Ovary (tissue), 10 donors: ENCODE measurements at places on chromosomes 12 and 14. TPM values are rescaled to one million over a fixed set of nuclear protein-coding genes. Genes with fewer than 3 reads are reported as not detected.

Gene IQSEC3
- 5.4 TPM for total RNA-seq

Gene MUCL1
- total RNA-seq, result 0.81 TPM

Gene TEX52
- total RNA-seq, result not detected

Gene PTPRO
- 0.83 TPM for total RNA-seq
